ENCODE measurements at places on chromosomes 11 and 22.
A peak's percentile ranks its signal among the peaks of the same experiment; 100 is the strongest.

DNA sequence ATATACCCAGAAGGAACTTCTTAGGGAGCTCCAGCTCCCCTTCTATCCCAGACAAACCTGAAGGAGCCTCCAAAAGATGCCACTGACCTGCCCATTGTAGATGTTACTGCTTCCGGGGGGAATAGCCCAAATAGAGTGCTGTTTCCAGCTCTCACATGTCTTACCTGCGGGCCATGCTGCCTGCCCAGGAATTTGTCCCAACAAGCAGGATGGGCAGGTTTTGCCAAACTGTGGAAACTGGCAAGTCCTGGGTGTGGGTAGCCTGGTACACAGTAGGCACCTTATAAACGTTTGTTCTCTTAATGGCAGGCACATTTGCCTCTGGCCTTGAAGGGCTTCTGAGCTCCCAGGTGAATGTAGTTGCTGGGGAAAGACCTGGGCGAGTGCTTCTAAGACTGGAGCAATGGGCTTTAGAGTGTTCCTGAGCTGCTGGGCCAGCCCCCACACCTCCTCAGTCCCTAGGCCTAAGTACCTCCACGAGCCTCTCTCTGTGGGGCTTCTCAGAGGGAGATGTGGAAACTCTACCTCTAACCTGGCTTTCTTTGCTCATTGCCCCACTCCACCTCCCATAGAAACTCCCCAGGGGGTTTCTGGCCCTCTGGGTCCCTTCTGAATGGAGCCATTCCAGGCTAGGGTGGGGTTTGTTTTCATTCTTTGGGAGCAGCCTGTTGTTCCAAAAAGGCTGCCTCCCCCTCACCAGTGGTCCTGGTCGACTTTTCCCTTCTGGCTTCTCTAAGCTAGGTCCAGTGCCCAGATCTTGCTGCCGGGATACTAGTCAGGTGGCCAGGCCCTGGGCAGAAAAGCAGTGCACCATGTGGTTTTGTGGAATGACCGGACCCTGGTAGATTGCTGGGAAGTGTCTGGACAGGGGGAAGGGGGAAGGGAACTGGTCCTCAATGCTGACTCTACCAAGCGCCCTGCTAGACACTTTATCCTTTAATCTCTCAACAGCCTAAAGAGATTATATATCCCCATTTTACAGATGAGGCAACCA, 37.2 kb downstream of the LIMK2 start:
- DNase-seq: no peak

DNA sequence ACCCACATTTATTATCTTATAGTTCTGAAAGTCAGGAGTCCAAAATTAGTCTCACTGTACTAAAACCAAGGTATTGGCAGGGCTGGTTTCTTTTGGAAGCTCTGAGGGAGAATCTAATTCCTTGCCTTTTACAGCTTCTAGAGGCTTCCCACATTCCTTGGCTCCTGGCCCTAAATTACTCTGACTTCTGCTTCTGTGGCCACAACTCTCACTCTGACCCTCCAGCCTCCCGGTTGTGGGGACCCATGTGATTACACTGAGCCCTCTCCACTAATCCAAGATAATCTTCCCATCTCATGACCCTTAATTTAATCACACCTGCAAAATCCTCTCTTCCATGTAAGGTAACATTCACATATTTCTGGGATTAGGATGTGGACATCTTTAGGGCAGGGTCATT, 110.9 kb downstream of the ARL14EP start:
- DNase-seq: no peak

DNA sequence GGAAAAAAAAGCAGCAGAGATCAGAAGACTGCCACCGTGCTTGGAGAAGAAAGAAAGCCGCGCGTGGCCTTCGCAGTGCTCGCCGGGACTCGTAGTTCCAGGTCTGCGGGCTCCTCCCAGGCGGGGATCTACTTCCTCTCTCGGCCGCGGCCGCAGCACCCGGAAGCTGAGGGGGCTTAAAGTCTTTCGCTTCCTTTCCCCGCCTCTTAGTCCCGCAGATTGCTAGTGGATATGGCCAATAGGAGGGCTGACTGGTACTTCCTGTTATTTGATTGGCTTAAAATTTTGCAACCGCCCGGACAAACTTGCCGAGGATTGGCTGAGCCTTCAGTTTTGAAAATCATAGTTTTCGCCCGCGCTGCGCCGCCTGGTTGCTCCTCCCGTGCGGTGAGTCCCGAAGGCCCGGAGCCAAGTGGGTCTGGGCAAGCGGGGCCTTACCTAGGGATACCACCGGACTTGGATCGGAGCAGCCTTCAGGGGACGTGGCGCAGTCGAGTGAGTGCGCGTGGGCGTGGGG, at the start of gene INCENP:
Gene INCENP (plus strand): TSS at position 343 of the 517 bp plus-strand sequence. CDS start 4,151 bp downstream, outside the sequence.
- DNase-seq: peak; percentile 99

DNA sequence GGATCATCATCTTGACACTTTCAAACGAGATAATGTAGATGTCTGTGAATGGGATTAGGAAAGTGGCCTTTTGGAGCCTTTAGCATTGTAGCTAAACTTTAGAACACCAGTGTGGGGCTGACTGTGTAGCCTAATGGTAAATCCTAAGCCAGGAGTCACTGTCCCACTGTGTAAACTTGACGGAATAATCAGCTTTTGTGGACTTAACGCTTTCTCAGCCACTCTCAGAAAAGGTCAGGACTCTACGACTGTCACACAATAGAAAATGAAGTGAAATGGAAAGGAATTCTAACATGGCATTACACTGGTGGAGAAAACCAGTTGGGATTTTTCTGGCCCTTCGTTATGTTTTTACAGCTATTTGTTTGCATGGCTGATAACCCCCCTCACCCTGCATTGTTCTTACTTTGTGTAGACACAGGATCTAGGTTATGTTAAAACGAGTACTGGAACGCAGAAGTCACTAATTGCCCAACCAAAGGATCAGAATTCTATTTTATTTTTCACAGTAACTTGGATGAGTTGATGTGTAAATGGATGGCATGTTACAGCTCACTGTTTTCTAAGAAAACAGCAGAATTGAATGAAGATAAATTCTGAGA, 22.0 kb upstream of the GRAMD1B start:
- DNase-seq: no peak

DNA sequence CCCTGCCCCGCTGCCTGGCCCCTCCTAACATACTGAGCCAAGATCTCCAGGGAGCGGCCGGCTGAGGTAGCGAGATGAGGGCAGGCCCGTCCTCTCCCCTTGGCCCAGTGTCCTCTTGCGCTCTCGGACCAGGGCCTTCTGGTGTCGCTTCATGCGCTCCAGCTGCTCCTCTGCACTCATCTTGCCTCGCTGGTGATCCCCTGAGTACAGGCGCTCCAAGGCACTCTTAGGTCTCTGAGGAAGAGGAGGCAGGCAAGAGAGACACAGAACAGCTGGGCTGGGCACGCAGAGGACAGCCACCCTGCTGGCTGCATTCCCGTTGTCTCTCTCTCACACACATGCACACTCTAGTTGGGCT, 50.6 kb downstream of the C11orf58 start:
- no peak for DNase-seq

- DNase-seq: no peak
Observed at GRCh38 chr22:23178512-23179254, 1.6 kb upstream of the BCR start.

GRCh38 chr11:93054279-93054678, 84.8 kb downstream of the MTNR1B start:
- DNase-seq: no peak

- no peak for DNase-seq
Observed at GRCh38 chr11:45698777-45699497, 33.5 kb upstream of the CHST1 start.

GRCh38 chr11:133354069-133354468, 178.2 kb downstream of the OPCML start:
- no peak for DNase-seq

- DNase-seq: no peak
Observed at GRCh38 chr11:130738611-130739010, 177.7 kb downstream of the SNX19 start.
